CD4-positive, alpha-beta T cell treated with Interleukin-17A for 4 hours (primary cell): ENCODE measurements at places on chromosomes 7 and 10.

- no peak for DNase-seq
These were observed 313.9 kb upstream of the ZNF32 start for GRCh38 chr10:43962346-43963191.

DNA sequence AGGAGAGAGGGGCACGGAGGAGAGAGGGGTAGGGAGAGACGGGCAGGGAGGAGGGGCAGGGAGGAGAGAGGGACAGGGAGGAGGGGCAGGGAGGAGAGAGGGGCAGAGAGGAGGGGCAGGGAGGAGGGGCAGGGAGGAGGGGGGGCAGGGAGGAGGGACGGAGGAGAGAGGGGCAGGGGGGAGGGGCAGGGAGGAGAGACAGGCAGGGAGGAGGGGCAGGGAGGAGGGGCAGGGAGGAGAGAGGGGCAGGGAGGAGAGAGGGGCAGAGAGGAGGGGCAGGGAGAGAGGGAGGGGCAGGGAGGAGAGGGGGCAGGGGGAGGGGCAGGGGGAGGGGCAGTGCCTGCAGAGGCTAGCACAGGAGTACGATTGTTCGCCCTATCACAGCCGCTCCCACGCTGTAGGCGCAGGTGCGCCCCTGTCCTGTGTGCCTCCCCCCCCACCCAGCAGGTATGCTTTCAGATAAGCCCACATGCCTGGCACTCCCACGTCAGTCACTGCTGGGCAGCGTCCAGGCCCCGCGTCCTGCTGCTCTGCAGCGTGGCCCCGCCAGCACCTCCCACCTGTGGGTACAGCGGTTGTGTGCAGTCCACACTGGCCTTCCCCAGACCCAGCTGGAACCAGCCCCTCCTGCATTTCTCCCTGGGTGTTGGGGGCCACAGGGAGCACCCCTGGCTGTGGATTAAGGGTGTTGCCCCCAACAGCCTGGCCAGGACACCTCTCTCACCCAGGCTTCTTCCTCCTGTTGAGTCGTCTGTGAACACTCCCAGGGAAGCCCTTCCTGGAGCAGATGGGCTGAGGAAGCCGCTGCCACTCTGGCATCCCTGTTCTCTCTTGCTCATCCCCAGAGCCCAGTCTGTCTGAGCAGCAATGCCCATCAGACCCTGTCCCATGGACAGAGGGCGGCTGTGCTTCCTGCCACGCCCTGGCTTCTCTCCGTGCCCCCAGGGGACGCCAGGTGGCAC lies 10.8 kb downstream of the NKX6-2 start:
- DNase-seq = no peak

DNA sequence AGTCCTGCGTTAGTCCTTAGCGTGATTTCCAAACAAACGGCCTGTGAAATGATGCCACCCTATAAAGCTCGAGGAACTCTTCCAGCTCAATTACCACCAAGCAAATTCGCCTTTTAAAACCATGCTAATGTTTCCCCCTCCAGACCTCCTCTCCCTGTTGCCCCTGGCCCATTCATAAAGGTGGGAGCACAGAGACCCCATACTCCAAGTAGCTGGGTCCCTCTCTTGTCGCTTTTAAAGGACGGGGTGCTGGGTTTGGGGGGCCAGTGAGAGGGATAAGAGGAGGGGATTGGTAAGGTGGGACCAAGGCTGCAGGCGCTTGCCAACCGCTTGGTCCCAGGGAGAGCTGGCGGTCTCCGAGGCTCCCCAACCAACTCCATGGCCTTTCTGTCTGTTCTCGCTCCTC lies 1.2 kb downstream of the HMX2 start:
- no peak for DNase-seq

DNA sequence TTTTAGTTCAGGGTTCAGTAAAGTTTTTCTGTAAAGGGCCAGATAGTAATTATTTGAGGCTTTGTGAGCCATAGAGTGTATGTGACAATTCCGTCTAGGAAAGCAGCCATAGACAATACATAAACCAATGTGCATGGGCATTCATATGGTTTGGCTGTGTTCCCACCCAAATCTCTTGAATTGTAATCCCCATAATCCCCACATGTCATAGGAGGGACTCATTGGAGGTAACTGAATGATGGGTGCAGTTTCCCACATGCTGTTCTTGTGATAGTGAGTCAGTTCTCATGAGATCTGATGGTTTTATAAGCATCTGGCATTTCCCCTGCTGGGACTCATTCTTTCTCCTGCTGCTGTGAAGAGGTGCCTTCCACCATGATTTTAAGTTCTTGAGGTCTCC lies 29.9 kb downstream of the SEC61G start:
- no peak for DNase-seq

- DNase-seq = no peak
These were observed 427.1 kb downstream of the TNS3 start for GRCh38 chr7:47154791-47155190.

- DNase-seq = no peak
These were observed 16.5 kb downstream of the PLXDC2 start for GRCh38 chr10:19832699-19833098.

DNA sequence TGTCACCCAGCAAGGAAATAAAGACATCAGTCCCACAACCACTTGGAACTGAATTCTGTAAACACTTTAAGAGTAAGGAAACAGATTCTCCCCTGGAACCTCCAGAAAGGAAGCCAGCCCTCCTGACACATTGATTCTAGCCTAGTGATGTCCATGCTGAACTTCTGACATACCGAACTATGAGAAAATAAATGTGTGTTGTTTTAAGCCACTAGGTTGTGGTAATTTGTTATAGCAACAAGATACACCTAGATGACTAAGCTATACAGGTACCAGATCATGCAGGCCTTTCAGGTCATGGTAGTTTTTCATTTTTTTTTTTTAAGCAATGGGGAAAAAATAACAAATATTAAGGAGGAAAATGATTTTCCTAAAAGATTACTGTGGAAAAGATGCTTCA lies 37.6 kb upstream of the LRRTM3 start:
- no peak for DNase-seq

DNA sequence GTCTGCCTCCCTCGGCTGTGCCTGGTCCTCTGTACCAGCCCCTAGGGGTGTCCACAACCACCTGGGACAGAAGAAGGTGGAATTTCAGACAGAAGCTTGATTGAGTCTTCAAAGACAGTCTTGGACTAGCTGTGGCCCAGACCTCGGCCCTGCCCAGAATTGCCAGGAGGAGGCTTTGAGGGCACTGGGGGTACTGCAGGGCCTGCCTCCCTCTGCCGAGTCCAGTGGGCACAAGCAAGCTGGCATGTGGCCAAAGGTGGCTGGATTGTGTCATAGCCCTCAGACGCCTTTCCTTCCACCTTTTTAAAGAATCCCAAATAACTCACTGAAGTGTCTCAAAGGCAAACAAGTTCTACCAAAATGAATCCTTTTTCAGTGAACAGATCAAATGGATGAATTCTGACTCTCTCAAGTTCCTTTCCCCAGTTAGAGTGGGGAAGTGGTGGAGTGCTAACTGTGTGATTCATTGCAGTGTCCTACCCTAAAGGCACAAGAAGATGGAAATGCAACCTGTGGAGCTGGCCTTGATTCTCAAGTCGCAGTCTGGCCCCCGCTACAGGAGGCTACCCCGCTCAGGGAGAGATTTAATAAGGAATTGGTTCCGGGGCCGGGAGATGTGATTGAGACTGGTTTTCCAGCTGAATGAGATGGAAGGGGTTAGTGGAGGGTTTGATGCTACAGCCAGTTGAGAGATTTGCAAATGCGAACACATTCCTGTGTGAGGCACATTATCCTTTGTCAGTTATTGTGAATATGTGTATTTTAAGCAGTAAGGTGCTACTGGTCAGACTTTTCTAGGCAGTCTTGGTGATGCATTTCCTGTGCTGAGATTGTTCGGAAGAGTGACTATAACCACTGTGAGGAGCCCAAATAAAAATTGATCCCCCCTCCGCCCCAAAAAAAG lies 28.8 kb upstream of the SLC26A4 start:
- no peak for DNase-seq

DNA sequence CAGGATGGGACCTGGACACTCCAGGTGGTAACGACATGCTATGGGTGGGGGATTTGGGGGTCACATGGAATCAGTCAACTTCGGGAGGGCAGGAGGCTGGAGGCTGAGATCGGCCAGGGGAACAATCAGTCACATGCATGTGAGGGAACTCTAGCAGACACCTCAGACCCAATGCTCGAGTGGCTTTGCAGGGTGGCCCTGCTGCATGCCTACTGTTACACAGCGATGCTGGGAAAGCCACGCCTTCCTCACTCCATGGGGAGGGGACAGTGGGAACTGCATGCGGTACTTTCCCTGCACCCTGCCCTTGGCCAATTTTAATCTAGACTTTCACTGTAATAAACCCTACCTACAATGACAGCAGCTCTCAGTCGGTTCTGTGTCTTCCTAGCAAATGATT lies 6.6 kb upstream of the ZNF32 start:
- no peak for DNase-seq

DNA sequence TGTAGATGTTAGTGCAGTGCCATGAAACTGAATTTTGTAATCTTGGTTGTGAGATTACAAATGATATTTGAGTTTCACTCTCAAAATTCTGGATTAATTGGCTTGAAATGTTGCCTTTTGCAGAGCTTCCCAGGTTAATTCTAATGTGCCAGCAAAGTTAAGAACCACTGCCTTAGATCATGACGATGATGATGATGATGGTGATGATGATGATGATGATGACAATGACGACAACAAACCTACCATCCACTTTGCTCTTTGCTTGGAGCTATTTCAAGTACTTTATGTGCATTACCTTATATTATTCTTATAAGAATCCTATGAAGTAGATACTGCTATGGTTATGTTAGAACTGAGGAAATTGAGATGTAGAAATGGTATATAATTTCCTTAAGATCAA lies 261.6 kb downstream of the CNTNAP2 start:
- no peak for DNase-seq

DNA sequence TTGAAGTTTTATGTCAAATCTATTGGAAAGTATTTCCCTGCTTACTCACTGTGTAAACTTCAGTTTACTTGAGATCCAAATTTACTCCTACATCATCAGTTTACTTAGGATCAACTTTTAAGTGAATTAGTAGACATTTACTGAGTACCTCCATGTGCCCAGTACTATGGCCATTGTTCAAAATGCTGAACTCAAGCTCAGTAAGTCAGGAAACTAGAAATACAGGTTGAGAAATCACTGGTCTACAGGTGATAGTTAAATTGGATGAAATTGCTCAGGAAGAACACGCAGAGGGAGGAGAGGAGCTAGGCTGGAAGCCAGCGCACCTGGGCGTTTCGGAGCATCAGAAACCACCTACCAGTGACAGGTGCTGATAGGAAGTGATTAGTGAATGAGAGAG lies 25.5 kb upstream of the EBLN1 start:
- no peak for DNase-seq

DNA sequence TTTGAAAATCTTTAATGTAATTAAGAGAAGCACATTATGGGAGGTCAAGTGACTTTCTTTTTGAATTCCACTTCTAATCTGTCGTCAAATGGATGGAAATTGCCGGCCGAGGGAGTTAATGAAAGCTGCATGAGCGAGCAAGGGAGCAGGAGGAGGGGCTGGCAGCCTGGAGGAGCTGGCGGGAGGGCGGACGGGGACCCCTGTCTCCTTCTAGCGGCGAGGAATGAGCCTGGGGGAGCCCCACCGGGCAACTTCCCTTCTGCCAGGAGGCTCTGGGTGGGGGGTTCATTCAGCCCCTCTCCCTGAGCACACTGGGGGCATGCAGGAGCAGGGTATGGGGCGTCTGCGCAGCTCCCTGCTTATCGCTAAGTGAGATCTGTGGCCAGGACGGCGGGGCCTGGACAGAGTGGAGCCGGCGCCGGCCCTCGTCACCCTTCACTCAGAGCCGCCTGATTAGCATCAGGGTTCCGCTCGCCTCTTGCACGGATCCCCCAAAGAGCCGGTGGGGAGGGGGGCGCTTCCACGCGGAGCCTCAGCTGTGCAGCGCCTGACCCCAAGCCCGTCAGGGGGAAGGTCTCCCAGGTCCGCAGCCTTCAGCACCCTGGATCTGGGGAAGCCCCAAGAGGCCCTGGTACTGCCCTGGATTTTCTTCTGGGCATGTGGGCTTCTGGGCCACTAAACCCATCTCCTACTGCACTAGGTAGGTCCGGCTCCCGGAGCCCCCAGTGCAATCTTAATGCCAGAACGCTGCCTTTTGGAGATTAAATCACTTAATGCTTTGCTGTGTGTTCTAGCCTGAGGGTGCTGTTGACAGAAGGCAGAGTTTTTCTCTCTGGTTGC lies 680.8 kb downstream of the LRMDA start:
- DNase-seq = no peak

DNA sequence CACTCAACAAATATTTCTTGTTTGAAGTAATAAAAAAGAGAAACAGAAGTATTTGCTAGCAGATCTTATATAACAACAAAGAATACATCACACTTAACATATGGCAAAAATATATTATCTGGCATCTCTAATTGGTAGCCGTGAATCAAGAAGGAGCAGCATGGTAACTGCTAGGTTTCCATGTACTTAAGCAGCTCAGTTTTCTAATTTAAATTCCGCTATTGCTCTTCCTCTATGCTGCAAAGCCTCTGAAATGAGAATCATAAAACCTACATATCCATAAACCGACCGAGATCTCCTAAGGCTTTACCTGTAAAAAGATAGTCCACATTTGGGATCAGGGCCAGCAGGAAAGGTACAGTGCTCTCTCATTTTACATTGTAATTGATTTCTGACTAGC lies 76.6 kb upstream of the PTPRZ1 start:
- no peak for DNase-seq

DNA sequence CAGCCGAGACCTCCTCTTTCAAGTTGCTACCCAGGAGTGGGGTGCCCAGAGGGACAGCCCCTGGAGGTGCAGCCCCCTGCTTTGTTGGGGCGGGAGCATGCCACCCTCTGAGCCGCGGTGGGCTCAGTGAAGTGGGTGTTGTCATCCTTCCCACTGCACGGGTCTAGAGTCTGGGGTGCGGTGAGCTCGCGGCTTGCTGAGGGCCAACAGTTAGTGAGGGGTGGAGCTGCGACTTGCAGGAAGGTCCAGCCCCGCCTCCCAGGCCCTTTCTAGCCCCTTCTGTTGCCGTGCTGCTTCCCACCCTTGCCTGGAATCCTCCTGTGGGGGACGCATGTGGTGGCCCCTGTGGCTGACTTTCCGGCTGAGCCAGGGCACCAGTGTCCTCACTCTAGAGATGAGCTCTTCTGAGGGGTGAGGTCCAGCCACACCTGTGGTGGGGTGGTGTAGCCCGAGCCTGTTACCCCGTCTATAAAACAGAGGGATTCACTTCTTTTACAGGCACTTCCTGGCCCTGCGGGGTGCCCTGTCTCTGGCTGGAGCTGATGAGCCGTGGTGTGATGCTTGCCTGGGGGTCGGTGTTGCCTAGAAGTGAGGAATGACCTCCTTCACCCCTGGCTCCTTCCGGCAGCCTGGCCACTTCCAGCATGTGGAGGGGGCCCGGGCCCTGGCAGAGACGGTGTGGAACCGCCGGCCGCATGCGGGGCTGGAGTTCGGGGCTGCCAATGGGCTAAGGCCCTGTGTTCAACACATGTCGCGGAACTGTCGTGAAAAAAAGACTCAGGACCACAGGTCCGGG lies 127.9 kb downstream of the FAM53B start:
- DNase-seq = no peak

GRCh38 chr10:132208462-132209050 lies 21.8 kb downstream of the DPYSL4 start:
- DNase-seq = no peak

- DNase-seq = no peak
These were observed 233.6 kb upstream of the SEMA3E start for GRCh38 chr7:83882551-83882950.

GRCh38 chr7:83001362-83002040 lies 161.2 kb downstream of the PCLO start:
- no peak for DNase-seq
